NCI-H187 (cell line): ENCODE measurements at places on chromosomes 5 and 9.

- no peak for DNase-seq
Observed at GRCh38 chr5:85990998-85991397, 626.7 kb upstream of the COX7C start.

DNA sequence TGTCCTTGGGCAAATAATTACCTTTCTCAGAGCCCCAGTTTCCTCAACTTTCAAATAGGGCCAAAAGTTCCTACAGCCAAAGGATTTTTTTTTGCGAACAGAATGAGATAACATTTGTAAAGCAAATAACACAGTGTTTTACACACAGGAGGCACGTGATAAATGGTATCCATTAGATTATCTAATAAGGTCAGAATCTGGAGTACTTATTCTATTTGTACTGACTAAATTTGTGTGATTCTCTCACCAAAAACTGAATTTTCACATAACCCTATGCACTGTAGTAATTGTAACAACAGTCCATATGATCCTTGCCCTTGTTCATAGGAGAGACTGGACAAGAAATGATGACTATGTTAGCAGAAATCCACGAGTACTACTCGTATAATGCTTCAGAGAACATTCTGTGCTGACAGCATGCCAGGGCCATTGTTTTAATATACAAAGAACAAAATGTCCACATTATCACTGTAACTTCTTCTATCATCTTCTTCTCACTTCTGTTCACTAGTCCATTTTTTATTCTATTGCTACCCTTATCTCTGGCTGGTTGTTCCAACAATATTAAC is 13.9 kb upstream of the FEM1C start:
- DNase-seq: no peak

- no peak for DNase-seq
Observed at GRCh38 chr9:94076557-94076956, 7.7 kb upstream of the PTPDC1 start.

GRCh38 chr5:138654281-138654867 is 79.2 kb upstream of the HSPA9 start:
- DNase-seq: no peak

- no peak for DNase-seq
Observed at GRCh38 chr5:68405784-68406743, 190.5 kb downstream of the PIK3R1 start.

GRCh38 chr5:33179301-33179700 is 261.5 kb upstream of the TARS1 start:
- no peak for DNase-seq

DNA sequence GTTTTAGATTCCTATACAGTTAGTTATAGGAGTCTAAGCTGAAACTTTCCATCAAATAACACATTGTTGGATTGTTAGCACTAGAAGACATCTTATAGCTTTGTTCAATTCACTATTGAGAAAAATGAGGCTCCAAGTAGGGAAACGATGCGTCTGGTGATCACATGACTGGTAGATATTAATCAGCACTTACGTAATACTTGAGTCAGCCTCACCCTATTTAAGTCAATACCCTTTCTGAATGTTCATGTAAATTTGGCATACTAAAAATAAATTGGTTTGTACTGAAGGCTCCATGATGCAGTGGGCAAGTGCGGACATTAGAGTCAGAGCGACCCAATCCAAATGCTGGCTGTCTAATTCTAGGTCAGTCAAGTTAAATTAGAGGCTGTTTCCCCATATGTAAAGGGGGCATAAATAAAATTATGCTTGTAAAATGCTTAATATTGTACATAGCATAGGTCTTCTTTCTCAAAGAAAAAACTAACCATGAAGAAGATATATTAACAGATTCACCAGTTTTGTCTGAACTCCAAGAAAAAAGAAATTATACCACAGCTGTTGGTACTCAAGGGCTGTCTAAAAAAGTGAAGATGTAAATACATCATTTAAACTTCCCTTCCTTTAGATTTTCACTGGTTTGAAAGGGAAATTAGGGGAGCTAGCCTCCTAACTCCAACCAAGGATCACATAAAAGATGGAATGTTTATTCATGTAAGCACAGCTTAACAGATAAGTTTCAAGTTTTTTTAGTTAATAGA is 406.6 kb upstream of the TLE4 start:
- no peak for DNase-seq
